ENCODE measurements at places on chromosomes 16 and 17.

DNA sequence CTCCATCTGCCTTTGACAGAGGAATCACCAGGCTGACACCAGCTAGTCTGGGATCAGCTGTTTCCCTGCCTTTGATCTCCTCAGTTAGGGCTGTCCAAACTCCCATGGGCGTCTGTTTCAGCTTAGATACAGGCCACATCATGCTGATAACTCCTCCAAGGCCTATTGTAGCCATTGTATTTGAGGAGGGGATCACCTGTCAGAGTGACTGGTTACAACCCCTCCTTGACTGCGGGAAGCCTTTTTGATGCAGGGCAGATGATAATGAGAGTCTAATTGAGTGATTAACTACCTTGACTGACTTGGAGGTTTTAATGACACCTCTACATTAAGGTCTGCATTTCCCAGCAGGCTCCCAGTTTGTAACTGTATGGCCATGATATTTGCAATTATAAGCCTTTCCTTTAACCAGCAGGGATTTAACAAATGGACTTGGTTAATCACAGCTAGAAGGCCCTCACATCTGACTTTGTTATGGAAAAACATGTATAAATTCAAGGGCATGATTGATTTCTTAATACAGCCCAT lies 863.5 kb downstream of the KCNJ2 start:
- no peak for DNase-seq

DNA sequence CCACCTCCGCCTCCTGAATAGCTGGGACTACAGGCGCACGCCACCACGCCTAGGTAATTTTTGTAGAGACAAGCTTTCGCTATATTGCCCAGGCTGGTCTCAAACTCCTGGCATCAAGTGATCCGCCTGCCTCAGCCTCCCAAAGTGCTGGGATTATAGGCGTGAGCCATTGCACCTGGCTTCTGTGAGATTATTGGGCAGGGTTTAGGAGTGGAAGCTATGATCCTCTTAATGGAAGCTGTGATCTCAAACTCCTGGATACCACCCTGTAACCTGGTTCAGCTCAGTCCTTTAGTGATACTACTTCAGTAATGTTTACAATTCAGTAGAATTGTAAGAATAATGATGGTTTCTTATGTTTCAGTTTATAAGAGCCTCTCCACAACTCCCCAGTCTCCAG lies 14.1 kb downstream of the NFE2L1 start:
- DNase-seq, result no peak

DNA sequence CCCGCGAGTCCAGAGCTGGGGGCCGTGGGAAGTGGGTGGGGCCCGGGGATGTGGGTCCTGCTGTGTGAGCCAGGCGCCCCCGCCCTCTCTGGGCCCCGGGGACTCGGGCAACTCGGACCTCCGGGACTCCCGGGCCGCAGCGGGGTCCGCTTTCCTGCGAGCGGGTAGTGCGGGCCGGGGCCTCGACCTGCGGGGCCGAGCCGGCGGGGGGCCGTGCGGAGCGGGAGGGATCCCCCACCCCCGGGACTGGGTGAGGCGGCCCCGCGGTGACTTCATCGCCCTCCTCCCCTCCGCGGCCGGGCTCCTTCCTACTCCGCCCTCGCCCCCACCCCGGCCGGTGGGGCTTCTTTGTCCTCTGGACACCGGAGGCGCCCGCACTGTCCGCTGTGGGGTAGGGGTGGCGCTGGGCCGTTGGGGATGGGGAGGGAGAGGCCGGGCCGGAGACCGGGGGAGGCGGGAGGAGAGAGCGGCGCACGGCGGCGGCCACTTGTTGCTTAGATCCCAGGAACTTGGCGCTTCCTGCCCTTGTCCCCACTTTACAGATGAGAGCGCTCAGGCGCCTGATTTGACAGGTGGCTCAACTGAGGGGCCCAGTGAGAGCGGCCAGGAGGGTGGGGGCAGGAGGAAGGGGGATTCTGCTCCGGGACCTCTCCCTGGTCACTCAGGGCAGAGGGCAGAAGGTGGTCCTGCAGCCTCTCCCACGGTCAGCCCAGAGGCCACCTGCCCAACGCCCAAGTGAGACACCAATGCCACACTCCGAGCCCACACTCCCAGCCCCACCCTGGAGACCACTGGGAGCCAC lies 874 bp downstream of the CMTM3 start:
- DNase-seq, result peak; percentile 48

DNA sequence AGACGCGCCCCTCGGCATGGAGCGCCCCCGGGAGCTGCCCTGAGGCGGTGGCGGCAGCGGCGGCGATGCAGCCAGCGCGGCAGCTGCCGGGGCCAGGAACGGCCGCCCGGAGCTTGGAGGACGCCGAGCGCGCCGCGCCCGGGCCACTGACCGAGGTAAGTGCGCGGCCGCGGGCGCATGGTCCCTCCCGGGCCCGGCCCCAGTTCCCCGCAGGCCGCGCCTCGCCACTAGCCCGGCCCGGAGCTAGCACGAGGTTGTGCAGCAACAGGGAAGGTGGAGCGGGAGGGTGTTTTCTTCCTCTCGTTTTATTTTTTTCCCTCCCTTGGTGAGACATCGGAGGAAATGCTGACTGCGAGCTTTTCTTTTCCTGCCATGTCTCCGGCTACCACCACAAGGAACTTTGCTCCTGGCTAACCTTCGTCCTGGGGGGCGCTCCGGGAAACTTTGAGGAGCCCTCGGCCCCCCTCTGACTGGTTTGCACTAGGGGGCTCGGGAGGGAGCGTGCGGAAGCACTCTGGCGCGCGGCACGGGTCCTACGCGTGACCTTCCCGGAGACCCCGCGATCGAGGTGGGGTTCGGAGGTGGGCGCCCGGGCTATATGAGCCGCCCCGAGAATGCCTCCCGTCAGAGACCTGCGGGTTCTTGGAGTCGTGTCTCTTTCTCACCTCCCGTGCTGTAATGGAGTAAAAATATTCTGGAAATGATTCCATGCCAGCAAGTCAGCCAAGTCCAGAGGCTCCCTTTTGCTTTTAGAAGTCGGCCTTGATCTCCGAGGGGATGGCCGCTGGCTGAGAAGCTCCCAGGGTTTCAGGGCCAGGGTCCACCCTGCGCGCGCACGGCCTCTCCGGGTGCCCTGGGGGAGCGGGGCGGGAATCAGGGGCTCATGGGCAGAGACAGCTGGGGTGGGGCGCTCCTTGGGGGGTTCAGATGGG lies 868 bp downstream of the KCNJ12 start:
- DNase-seq, result no peak

- DNase-seq, result no peak
Observed at GRCh38 chr17:69485251-69485661, 70.8 kb downstream of the MAP2K6 start.

DNA sequence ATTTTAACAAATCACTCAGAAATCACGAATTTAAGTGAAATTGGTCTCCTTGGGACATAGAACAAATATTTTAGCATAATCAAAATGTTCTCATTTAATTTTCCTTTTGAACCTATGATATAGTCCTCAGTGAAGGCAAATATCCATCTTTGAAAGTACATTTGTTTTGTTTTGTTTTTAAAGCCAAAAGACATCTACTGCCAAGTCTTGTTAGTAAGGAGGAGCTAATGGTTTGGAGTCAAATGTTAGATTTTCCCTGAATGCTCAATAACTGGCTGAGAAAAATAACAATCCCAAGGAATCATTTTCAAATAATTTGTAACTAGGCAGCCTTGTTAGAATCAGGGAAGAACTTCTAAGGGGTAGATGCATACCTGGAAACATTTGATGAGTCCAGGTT lies 302.9 kb upstream of the MAF start:
- no peak for DNase-seq
